ENCODE measurements at places on chromosomes 5 and 9.

DNA sequence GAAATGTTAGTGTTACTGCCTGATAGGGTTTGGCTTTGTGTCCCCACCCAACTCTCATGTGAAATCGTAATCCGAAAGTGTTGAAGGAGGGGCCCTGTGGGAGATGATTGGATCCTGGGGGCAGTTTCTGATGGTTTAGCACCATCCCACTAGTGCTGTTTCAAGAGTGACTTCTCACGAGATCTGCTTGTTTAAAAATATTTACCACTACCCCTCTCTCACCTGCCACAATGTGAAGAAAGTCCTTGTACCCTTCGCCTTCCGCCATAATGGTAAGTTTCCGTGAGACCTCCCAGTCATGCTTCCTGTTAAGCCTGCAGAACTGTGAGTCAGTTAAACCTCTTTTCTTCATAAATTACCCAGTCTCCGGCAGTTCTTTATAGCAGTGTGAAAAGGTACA lies 2.6 kb upstream of the RFX3 start:
- no peaks in the 10 kb centered on the region for H3K27me3 ChIP-seq
- no peak overlapping the region for H3K4me3 ChIP-seq
- no peak for DNase-seq
- no peaks in the 10 kb centered on the region for H3K36me3 ChIP-seq
- peaks cover 20% of the 10 kb centered on the region for H3K4me1 ChIP-seq

- peaks cover 55% of the 10 kb centered on the region for H3K4me1 ChIP-seq
- H3K27me3 ChIP-seq = no peaks in the 10 kb centered on the region
- DNase-seq = no peak
- peak overlapping the region; percentile 82 for H3K27ac ChIP-seq
- no peaks in the 10 kb centered on the region for H3K36me3 ChIP-seq
Measured at GRCh38 chr9:123053046-123053445, 19.6 kb downstream of the GPR21 start.

DNA sequence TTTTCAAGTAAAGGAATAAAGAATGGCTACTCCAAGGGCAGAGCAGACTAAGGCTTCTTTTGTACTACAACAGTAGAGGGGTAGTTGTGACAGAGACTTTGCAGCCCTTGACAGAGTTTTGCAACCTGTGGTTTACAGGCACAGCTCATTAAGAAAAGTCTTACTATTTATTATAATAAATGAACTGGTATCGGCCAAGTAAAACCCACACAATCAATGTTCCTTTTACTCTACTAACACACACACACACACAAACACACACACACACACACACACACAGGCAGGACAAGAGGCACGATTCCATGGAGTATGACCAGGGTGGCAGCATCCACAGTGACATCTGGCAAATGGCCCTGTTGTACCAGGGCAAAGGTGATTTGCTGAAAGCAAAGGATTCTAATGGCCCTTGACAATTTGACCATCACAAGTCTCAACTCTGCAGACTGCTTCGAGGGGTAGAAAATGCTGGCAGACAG lies 59.1 kb upstream of the GOLPH3 start:
- H3K36me3 ChIP-seq = peaks cover 18% of the 10 kb centered on the region
- no peaks in the 10 kb centered on the region for H3K27me3 ChIP-seq
- no peak overlapping the region for H3K4me3 ChIP-seq
- H3K4me1 ChIP-seq = no peaks in the 10 kb centered on the region
- H3K27ac ChIP-seq = peak overlapping the region; percentile 58

DNA sequence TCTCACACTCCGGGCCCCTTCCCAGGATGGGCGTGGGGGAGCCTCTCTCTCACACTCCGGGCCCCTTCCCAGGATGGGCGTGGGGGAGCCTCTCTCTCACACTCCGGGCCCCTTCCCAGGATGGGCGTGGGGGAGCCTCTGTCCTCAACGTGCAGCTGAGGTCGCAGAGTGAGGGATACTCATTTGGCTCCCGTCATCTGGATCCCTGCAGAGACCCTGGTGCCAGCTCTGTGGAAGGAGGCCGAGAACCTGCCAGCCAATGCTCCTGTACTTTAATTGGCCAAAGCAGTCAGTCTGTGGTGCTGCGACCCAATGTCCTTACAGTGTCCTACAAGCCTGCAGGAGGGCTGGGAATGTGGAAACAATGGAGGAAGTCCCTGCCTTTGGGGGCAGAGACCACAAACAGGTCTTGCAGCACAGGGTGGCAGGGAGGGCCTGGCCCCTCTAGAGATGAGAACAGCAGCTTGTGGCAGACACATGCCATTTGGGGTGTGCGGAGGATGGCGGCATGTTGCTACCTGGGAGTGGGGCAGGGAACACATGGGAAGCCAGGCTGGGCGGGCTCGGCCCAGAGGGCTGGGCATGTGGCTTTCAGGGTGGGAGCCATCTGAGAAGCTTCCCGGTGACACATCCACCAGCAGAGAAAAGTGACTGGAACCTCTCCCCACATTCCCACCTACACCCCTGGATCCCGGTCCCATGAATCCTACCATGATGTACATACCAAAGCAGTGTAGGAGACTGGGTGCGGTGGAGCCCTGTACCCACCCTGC lies 13.6 kb upstream of the MRNIP start:
- no peaks in the 10 kb centered on the region for H3K27me3 ChIP-seq
- no peak for DNase-seq
- no peaks in the 10 kb centered on the region for H3K4me1 ChIP-seq
- peaks cover 48% of the 10 kb centered on the region for H3K36me3 ChIP-seq

DNA sequence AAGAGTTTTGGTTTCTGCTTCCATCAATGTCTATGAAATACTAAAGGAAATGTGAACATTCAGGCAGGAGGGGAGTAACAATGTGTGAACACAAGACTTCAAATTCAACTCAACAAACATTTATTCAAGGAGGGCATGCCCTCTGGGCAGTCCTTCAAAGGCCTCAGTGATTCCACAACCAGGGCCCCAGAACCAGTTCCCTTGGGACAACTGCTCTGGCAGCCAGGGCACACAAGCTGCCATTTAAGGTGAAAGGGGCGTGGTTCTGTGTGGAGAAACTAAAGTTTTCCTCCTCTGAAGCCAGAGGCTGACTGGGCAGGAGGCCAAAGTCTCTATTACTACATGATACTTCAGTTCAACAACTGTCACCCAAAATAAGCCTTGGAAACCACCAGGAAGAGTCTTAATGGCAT lies 3.2 kb downstream of the RBM18 start:
- H3K36me3 ChIP-seq = peaks cover 30% of the 10 kb centered on the region
- H3K27me3 ChIP-seq = no peaks in the 10 kb centered on the region
- DNase-seq = peak; percentile 89
- H3K27ac ChIP-seq = peak overlapping the region; percentile 7
- H3K4me1 ChIP-seq = no peaks in the 10 kb centered on the region

DNA sequence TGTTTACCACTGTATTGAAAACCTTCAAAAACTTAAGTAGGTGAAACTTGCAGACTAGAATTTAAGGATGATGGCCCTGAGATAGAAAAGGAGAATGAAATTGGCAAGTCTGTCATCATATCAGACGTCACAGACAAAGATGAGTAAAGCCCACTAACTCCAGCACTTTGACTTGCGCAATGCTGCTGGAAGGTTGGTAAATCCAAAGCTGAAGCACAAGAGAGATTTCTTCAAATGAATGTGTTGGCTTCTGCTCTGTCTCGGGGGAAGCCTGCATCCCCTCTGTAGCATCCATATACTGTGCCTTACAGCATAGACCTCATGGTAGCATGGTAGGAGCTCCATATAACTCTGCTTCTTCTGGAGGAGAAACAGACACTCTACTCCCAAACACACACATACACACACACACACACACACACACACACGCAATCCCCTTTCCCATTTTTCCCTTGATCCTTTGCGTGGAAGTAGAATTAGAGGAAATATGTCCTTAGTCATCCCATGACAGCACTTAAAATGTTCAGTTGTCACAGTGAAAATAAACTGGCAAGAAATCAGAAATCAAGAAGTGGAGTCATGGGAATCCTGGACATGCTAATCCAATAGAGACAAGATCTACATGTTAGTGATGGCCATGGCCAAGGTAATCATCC lies 241.5 kb downstream of the NR3C1 start:
- peak; percentile 68 for DNase-seq
- no peaks in the 10 kb centered on the region for H3K27me3 ChIP-seq
- H3K36me3 ChIP-seq = no peaks in the 10 kb centered on the region
- no peak overlapping the region for H3K27ac ChIP-seq

DNA sequence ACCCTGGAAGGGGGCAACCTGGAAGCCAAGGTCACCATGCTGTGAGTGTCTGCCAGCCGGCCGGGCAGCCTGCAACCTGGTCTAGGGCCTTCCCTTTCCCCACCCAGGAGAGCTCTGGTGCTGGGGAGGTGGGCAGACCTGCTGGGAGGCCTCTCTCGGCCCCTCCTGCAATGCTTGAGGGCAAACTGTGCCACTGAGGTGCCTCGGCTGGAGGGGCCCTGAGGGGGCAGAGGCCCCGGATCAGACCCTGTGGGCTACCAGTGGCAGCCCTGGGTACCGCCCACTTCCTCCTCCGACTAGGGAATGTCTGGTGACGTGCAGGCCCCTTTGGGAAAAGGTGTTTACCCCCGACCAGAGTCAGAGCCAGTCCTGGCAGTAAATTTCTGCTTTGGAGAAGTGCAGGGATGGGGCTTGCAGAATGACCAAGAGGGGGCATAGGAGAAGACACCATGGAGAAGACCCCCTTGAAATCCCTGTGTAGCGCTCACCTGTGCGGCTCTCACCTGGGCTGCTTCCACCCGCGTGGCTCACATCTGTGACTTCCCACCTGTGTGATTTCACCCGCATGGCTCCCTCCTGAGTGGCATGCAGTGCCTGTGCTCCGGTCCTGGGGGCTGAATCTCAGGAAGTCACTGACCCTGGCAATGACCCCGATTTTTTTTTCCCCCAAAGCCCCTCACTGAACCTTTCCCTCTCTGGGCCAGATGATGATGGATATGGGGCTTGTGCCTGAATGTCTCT lies 1.1 kb downstream of the LCN1 start:
- DNase-seq = peak; percentile 52
- H3K36me3 ChIP-seq = no peaks in the 10 kb centered on the region

DNA sequence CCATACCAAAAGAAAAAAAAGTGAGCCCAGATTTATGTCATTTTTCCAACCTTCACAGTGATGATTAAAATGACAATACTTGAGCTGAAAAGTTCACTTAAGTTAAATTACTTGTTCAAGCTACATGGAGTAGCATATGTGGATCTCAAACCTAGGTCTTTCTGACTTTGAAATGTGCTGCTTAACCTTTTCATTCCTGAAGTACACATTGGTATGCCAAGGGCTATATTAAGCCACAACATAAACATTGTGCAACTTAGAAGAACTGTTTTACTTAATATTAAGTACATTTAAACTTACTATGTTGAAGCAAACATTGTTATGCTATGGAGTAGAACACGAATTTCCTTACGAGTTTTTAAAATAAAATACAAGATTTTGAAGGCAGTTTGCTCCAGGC lies 105.0 kb downstream of the GIN1 start:
- H3K4me1 ChIP-seq = peaks cover 9% of the 10 kb centered on the region
- H3K36me3 ChIP-seq = peaks cover 6% of the 10 kb centered on the region
- no peaks in the 10 kb centered on the region for H3K27me3 ChIP-seq
- DNase-seq = no peak
- H3K27ac ChIP-seq = no peak overlapping the region

- H3K4me1 ChIP-seq = peaks cover 2% of the 10 kb centered on the region
- no peaks in the 10 kb centered on the region for H3K36me3 ChIP-seq
- no peak within 1 kb of the TSS for H3K27ac ChIP-seq
- no peak for DNase-seq
- H3K27me3 ChIP-seq = peaks cover 96% of the 10 kb centered on the region
Measured at GRCh38 chr9:137138722-137139467, at the start of gene GRIN1. Gene GRIN1 (plus strand): TSS chr9:137139154. CDS start chr9:137139487, 333 bp downstream.

DNA sequence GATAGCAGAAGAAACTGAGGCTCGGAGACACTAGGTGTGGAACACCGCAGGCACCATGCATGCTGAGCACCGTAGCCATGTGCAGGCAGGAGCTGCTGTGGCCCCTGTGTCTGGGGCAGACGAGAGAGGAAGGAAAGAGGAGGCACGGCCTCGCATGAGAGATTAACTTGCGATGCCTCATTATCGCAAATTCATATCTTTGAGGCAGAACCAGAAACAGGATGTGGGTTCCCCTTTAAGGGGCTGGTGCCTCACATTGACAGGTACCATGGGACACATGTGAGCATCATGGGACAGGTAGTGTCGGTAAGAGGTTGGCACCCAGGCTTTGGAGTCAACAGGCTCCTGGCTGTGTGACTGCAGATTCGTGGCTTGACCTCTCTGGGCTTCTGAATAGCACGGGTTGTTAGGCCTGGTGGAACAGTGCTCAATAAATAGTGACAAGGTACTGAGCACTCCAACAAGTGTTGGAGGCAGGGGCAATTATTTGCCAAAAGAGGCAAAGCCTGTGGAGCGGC lies 40.8 kb downstream of the NAIF1 start:
- no peaks in the 10 kb centered on the region for H3K36me3 ChIP-seq
- H3K27me3 ChIP-seq = no peaks in the 10 kb centered on the region
- DNase-seq = no peak
- H3K4me1 ChIP-seq = no peaks in the 10 kb centered on the region
- no peak overlapping the region for H3K4me3 ChIP-seq
- H3K27ac ChIP-seq = no peak overlapping the region

DNA sequence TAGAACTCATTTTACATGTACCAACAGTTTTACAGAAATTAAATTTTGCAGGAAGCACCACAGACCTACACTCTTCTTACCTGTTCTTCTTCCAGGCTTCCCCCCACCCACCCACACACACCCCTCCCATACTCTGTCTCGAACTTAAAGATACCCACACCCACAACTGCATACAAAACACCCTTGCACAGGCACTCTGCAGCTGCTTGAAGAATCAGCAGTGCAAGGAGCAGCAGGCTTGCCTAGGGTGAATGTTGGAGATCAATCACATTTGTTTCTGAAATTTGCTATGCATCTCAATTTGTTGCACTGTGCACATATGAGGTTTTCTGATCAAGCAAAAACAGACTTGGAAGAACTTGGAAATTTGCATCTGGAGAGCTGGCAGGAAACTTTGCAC lies 77.5 kb upstream of the TGFBR1 start:
- no peak overlapping the region for H3K4me3 ChIP-seq
- H3K27me3 ChIP-seq = no peaks in the 10 kb centered on the region
- peaks cover 18% of the 10 kb centered on the region for H3K36me3 ChIP-seq
- DNase-seq = no peak
- H3K4me1 ChIP-seq = peaks cover 38% of the 10 kb centered on the region

- no peaks in the 10 kb centered on the region for H3K27me3 ChIP-seq
- no peak overlapping the region for H3K27ac ChIP-seq
- H3K4me1 ChIP-seq = no peaks in the 10 kb centered on the region
- no peak for DNase-seq
- H3K4me3 ChIP-seq = no peak overlapping the region
Measured at GRCh38 chr5:159616952-159617351, 286.7 kb upstream of the IL12B start.

DNA sequence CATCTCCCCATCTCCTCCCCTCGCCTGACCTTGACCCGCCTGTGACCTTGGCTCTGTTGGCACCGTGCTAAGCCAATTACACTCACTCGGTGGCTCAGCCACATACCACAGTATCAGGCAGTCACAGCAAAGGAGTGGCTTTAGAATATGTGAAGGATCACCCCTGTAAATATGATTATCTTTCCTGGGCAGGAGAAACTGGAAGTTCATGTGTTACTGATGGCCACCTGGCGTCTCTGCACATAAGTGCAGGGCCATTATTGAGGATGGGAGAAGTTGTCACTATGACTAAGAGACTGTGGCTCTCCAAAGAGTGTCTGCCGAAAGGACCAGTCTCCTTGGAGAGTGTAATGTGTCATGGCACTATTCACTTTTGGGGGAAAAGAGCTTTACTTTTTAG lies 116.9 kb upstream of the S1PR3 start:
- no peak overlapping the region for H3K27ac ChIP-seq
- H3K36me3 ChIP-seq = no peaks in the 10 kb centered on the region
- DNase-seq = no peak
- no peaks in the 10 kb centered on the region for H3K27me3 ChIP-seq
- no peak overlapping the region for H3K4me3 ChIP-seq
